Natural killer cell treated with Interleukin-12 subunit alpha and Interleukin-12 subunit beta and Interleukin-15 and Interleukin-18, amount 100 ng/mL, for 72 hours (primary cell): ENCODE measurements at places on chromosomes 2 and 18. TPM values are rescaled to one million over a fixed set of nuclear protein-coding genes. Genes with fewer than 3 reads are reported as not detected.
A peak's percentile ranks its signal among the peaks of the same experiment; 100 is the strongest.

DNA sequence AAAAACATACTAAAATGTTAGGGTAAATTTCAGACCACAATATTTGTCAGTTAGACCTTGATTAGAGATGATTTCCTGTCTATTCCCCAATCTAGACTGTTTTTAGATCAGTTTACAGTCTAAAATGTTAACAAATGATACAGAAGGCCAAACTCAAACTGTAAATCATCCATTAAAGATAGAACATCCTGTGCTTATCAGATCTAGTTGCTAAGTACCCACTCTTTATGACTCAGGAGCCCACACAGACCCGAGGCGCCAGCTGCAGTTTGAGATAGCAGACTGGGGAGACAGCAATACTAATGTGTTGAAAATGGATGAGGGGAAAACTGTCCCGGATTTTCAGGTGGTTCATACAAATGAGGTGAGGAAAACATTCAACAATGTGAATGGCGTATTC lies 113.3 kb downstream of the SCG2 start:
- DNase-seq = no peak
- no peak overlapping the region for H3K27ac ChIP-seq
- no peaks in the 10 kb centered on the region for H3K27me3 ChIP-seq
- no peak overlapping the region for H3K4me3 ChIP-seq

- H3K27me3 ChIP-seq = no peaks in the 10 kb centered on the region
- H3K4me3 ChIP-seq = no peak overlapping the region
- DNase-seq = no peak
- no peaks in the 10 kb centered on the region for H3K4me1 ChIP-seq
- no peak overlapping the region for H3K27ac ChIP-seq
Observed at GRCh38 chr2:51990684-51991083, 958.8 kb upstream of the NRXN1 start.

- H3K27ac ChIP-seq = no peak overlapping the region
- H3K27me3 ChIP-seq = no peaks in the 10 kb centered on the region
- H3K4me1 ChIP-seq = no peaks in the 10 kb centered on the region
- no peak overlapping the region for H3K4me3 ChIP-seq
- no peak for DNase-seq
Observed at GRCh38 chr18:67154979-67155378, 361.5 kb downstream of the DSEL start.

GRCh38 chr2:239273280-239274234 lies 127.3 kb downstream of the HDAC4 start:
- DNase-seq = no peak
- H3K27me3 ChIP-seq = no peaks in the 10 kb centered on the region

DNA sequence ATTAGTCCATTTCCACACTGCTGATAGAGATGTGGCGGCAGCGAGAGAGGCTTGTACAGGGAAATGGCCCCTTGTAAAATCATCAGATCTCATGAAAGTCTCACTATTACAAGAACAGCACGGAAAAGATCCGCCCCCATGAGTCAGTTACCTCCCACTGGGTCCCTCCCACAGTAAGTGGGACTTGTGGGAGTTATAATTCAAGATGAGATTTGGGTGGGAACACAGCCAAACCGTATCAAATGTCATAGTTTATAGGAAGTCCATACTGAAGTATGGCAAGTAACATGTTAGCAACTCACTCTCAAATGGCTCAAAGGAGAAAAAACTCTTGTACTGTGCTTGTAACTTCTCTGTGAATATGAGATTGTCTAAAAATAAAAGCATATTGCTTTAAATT lies 56.1 kb downstream of the FARP2 start:
- no peaks in the 10 kb centered on the region for H3K4me1 ChIP-seq
- H3K36me3 ChIP-seq = no peaks in the 10 kb centered on the region
- DNase-seq = no peak
- no peaks in the 10 kb centered on the region for H3K27me3 ChIP-seq
- no peak overlapping the region for H3K4me3 ChIP-seq

DNA sequence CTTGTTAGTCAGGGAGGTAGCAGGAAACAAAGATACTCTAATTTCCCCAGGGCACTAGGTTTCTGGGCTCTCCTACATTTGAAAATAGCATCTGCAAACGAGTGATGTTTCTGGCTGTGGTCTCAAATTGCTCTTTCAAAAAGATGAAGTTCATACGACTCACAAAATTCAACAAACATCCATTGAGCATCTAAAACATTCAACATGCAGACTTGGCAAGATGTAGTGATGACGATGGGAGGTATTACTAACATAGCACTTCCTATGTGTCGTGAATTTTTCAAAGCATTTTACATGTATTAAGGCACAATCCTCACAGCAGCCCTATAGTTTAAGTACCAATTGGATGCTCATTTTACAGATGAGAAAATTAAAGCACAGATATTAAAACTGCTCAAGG lies 5.2 kb downstream of the CCBE1 start:
- peaks cover 5% of the 10 kb centered on the region for H3K36me3 ChIP-seq
- no peak overlapping the region for H3K4me3 ChIP-seq
- H3K27ac ChIP-seq = no peak overlapping the region
- H3K27me3 ChIP-seq = peaks cover 22% of the 10 kb centered on the region

DNA sequence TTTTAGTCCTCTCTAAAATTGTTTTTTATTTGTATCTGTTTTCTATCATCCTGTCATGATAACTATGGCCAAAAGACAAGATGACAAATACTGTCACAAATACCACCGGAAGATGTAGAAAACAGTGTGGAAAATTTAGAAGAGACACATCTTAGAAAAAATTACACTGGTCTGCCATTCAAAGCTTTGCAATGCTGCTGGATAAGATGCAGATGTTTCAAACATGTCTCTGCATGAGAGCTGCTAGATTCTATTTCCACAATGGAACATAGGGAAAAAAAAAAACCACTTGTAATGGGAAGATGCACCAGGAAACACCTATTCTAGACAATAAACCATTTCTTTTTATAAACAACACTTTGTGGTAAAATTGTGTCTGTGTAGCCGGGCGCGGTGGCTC lies 5.8 kb upstream of the TAF1B start:
- no peak for DNase-seq
- peaks cover 2% of the 10 kb centered on the region for H3K4me1 ChIP-seq
- H3K27me3 ChIP-seq = peaks cover 3% of the 10 kb centered on the region
- no peak overlapping the region for H3K27ac ChIP-seq
- no peaks in the 10 kb centered on the region for H3K36me3 ChIP-seq

DNA sequence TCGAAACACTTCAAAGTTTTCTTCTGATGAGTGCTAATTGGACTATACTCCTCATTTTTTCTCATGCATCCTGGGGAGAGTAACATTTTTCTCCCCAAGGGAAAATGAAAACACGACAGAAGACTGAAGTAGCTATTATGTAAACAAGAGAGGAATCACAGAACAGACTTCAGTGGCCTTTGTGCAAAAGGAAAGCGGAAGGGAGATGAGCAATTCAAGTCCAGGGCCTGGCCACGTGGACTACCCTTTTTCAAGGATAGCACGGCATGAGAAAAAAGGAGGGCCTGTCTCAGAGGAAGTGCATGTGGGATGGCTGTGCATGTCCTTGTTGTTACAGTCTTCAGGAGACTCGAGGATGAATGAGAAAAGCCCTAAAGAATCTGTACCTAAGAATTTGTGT lies 43.8 kb upstream of the KCNE4 start:
- peaks cover 4% of the 10 kb centered on the region for H3K27me3 ChIP-seq
- H3K4me3 ChIP-seq = no peak overlapping the region
- DNase-seq = no peak
- H3K36me3 ChIP-seq = peaks cover 4% of the 10 kb centered on the region
- H3K27ac ChIP-seq = no peak overlapping the region
- no peaks in the 10 kb centered on the region for H3K4me1 ChIP-seq

DNA sequence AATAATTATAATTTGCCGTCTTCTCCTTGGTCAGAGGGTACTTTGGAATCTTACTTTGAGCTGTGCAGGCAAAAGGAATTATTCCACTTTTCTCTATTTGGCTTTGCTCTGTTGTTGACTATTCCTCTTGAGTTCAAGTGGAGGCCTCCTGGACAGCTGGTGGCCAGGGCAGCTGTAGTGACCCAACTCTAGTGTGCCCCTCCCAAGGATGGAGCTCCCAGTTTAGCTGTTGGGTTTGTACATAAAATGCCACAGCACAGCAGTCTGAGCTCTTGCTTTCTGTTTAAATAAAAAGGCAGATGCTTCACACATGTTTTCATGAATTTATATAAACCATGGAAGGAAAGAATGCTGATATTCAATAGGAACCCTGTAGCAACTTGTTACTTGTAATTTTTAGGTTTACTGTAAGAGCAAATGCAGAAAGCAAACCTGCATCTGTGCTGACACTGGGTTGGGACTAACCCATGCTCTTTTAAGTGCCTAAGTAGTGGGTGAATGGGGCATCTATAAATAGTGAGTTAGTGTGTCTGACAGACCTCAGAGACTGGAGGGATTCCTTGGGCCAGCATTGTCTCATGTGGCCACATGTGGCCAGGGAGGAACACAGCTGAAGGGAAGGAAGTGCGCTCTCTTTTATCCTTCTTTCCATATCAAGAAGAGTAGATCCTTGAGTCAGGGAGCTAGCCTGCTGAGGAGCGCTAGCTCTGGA lies 121.8 kb downstream of the FHOD3 start:
- H3K4me3 ChIP-seq = no peak overlapping the region
- H3K4me1 ChIP-seq = no peaks in the 10 kb centered on the region
- no peaks in the 10 kb centered on the region for H3K36me3 ChIP-seq
- no peak overlapping the region for H3K27ac ChIP-seq

DNA sequence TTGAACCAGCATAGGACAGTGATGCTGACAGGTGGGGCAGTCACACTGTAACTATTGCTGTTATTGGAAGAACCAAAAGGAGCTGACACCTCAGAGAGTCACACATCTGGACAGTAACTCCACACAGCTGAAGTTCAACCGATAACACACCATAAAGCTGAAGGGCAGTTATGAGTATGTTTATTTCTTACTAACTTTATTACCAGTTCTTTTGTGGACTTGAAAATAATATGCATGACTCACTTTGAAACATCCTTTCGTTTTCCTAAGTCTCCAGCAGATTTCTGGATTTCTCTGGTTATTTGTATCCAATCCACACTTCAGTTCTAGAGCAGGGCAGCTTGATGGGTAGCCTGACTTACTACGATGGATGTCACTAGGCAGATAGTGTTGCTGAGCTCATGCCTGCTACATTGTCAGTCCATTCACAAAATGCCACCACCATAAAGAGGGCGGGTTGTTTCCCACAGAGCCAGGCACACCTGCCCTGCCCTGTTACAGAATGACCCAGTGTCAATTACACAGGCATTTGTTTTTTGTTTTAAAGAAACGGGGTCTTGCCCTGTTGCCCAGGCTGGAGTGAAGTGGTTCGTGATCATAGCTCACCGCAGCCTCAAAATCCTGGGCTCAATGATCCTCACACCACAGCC lies 8.4 kb upstream of the AGBL5 start:
- peaks cover 9% of the 10 kb centered on the region for H3K4me1 ChIP-seq
- no peak for DNase-seq
- no peak overlapping the region for H3K4me3 ChIP-seq
- peaks cover 19% of the 10 kb centered on the region for H3K36me3 ChIP-seq
- H3K27ac ChIP-seq = no peak overlapping the region

DNA sequence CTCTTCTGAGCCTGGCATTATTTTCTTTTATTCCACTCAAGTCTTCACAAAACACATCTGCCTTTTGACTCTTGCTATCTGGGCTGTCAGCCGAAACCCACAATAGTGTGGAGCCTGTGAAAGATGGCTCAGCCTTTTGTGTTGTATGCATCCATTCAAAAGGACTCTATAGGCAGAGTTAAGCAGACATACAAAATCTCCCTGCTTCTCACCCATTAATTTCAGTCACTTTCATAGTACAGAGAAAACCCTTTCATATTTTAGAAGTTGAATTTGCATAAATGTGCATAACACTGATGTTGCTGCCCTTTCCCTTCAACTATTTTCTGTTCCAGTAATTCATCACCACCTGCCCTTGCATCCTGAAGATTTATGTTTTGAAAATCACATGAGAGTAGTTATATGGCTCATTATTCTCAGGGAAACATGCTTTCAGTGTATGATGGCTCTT lies 154.6 kb downstream of the EVA1A start:
- H3K27me3 ChIP-seq = peaks cover 16% of the 10 kb centered on the region
- DNase-seq = no peak
- no peaks in the 10 kb centered on the region for H3K4me1 ChIP-seq

DNA sequence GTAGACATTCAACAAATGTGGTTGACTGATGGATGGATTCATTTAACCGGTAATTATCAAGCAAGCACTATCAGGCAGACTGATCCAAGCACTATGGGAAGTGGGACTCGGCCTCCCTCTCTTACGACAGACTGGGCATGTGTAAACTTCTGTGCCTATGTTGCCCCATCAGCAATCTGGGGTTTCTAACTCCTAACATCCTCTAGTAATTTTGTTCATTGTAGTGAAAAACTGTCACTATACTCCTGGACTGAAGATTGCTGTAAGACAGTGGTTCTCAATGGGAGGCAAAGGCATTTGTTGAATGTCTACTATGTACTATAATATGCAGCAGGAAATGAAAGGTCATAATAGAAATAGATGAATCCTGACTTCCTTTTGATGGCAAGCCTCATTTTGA lies 51.2 kb upstream of the CREB1 start:
- no peak overlapping the region for H3K27ac ChIP-seq
- H3K4me1 ChIP-seq = peaks cover 11% of the 10 kb centered on the region
- DNase-seq = no peak
- no peaks in the 10 kb centered on the region for H3K36me3 ChIP-seq

- H3K4me1 ChIP-seq = no peaks in the 10 kb centered on the region
- peaks cover 14% of the 10 kb centered on the region for H3K36me3 ChIP-seq
- H3K27me3 ChIP-seq = no peaks in the 10 kb centered on the region
- no peak overlapping the region for H3K27ac ChIP-seq
Observed at GRCh38 chr2:240636563-240637115, 11.4 kb downstream of the GPR35 start.

GRCh38 chr2:98502556-98503335 lies 58.1 kb downstream of the INPP4A start:
- H3K36me3 ChIP-seq = peaks cover 8% of the 10 kb centered on the region
- no peak for DNase-seq
- H3K27ac ChIP-seq = peak overlapping the region; percentile 81
- H3K27me3 ChIP-seq = no peaks in the 10 kb centered on the region
- H3K4me3 ChIP-seq = no peak overlapping the region

GRCh38 chr2:9229470-9229820 lies 22.8 kb downstream of the ASAP2 start:
- no peak overlapping the region for H3K27ac ChIP-seq
- peaks cover 52% of the 10 kb centered on the region for H3K27me3 ChIP-seq
- DNase-seq = no peak
- no peak overlapping the region for H3K4me3 ChIP-seq

DNA sequence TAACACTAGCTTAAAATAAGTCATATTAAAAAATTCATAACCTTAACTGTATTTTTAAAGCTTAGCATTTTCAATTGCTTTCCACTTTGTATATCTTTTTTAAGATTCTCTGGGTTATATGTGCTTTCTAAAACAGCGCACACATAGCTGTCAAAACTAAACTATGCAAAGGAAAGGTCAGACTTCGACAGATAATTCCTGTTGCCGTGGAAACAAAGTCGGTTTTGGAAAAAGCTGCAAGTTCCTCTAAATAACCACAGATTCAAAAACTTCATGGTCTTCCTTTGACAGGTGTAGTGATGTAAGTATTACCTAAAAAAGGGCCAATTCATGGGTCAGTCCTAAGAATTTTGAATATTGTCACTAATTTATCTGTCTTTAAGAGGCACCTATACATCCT lies 249.6 kb upstream of the TFPI start:
- no peak overlapping the region for H3K27ac ChIP-seq
- no peak for DNase-seq
- H3K27me3 ChIP-seq = no peaks in the 10 kb centered on the region
- no peaks in the 10 kb centered on the region for H3K4me1 ChIP-seq
- H3K4me3 ChIP-seq = no peak overlapping the region

MALL gene
- total RNA-seq = not detected

DCDC2C gene
- not detected for total RNA-seq

ZNF521 gene
- not detected for total RNA-seq

PUM2 gene
- total RNA-seq = 144 TPM

DSG1 gene
- total RNA-seq = not detected

SERPINB5 gene
- total RNA-seq = not detected

RAB6C gene
- total RNA-seq = not detected
